ENCODE measurements at places on chromosomes 1 and 21.

DNA sequence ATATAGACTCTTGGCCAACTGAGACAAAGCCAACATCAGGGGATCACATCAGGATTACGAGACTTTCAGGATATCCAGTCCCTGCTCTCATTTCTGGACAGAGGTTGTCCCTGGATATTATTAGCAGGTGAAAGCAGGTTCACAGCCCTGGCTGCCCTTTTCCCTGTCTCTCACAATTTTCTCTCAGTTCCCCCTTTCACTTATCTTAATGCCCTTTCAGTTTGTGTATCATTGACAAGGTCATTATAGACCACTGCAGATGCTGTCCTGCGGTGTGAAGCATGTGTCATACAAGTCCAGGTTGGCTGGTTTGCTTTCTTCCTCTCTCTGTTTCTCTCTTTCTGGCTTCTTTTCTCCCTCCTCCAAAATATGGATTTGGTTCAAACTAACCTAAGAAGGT, 2.1 kb upstream of the KLHDC9 start:
- no peak for DNase-seq

GRCh38 chr1:211885747-211886522, 55.4 kb upstream of the LPGAT1 start:
- no peak for DNase-seq

- no peak for DNase-seq
These were observed 524.8 kb downstream of the PTPRC start for GRCh38 chr1:199163670-199164069.

DNA sequence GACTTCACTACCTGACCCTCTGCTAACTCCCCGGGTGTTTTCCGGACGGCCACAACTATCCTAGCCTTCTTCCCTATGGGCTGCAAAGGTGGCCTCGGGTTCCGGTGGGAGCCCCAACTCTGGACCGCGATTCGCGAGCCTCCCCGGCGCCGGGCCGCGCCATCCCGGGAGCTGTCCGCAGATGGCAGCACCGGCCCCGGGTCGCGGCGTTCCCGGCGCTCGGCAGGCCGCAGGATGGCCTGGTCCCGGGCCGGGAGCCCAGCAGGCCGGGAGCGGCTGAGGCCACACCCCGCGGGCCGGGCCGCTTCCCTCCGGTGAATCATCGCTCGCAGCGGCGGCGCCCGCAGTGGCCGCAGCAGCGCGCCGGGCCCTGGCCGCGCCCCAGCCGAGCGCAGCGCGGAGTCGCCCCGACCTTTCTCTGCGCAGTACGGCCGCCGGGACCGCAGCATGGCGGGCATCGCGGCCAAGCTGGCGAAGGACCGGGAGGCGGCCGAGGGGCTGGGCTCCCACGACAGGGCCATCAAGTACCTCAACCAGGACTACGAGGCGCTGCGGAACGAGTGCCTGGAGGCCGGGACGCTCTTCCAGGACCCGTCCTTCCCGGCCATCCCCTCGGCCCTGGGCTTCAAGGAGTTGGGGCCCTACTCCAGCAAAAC, at the start of gene CAPN2:
CAPN2 (plus strand) TSS at position 346 of the 656 bp plus-strand sequence; CDS start at position 448, 102 bp downstream.
- no peak for DNase-seq

DNA sequence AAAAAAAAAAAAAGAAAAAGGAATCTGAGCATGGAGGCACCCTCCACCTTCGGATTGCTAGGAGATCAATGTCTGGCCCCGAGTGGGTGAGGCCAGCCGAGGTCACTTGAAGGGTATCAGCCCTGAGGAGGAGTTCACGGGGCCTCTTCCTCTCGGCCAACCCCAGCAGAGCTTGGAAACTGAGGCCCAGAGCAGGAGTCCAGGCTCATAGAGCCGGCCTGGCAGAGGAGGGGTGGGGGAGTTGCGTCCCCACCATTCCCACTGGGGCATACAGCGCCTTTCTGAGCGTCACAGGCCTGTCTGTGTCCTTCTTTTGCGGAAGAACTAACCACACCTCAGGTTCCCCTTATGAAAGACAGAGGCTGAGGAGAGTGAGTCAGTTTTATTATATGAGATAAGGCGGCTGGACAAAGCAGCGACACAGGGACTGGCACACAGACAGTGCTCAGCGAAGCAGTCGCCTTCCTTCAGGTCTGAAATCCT, 17.1 kb upstream of the EPHA2 start:
- DNase-seq = no peak

DNA sequence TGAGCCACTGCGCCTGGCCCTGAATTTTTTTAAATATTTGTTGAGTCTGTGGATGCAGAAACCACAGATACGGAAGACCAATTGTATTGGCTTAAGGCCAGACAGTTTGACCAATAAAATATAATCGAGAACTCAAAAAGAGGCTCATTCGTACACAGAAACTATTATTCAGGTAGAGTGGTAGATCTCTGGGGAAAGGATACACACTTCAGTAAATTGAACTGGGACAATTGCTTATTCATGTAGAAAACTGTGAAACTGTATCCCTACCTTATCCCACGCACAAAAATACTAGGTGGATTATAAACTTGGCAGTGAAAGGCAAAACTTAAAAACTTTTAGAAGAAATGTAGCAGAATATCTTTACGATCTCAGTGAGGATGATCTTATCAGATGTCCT, 25.0 kb upstream of the SHE start:
- DNase-seq = no peak

DNA sequence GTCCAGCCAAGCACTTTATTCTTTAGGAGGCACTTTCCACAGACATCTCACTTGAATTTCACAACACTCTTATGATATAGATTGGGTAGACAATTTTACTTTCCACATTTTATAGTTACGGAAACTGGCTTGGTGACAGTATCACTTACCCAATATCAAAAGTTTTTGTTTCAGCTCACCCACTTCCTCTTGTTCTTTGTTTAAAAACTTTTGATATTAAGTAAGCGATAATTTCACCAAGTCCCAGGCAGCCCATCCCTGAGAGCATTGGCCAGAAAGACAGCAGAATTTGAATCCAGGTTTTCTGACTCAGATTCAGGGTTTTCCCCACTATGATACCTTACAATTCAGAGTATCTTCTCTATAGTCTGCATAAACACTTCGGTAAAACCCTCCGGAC, 60.0 kb downstream of the LRIG2 start:
- no peak for DNase-seq

- no peak for DNase-seq
These were observed 21.7 kb downstream of the ECE1 start for GRCh38 chr1:21268281-21269239.

DNA sequence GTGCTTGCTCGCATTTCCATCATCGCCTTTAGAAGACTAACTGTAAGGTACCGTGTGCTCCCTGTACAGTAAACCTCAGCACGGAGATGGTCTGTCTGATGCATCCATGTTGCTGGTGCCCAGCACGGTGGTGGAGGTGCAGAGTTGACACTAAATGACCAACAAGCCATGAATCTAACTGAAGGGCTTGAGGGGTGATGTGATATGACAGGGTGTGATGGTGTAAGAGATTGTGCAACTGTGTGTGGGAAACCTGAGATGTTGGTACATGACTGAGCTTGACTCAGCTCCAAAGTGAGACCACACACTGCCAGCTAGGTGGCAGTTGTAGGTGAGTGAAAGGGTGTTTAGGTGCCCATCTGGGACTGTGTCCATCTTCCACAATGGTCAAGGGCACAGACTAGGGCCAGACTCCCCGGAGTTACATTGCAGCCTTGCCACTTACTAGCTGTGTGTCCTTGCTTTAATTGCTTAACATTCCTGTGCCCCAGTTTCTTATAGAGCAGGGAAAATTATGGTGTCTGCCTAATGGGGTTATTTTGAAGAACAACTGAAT, 21.4 kb downstream of the SLC2A1 start:
- no peak for DNase-seq

- DNase-seq = peak; percentile 4
These were observed 558 bp downstream of the USP1 start for GRCh38 chr1:62437273-62437940.

DNA sequence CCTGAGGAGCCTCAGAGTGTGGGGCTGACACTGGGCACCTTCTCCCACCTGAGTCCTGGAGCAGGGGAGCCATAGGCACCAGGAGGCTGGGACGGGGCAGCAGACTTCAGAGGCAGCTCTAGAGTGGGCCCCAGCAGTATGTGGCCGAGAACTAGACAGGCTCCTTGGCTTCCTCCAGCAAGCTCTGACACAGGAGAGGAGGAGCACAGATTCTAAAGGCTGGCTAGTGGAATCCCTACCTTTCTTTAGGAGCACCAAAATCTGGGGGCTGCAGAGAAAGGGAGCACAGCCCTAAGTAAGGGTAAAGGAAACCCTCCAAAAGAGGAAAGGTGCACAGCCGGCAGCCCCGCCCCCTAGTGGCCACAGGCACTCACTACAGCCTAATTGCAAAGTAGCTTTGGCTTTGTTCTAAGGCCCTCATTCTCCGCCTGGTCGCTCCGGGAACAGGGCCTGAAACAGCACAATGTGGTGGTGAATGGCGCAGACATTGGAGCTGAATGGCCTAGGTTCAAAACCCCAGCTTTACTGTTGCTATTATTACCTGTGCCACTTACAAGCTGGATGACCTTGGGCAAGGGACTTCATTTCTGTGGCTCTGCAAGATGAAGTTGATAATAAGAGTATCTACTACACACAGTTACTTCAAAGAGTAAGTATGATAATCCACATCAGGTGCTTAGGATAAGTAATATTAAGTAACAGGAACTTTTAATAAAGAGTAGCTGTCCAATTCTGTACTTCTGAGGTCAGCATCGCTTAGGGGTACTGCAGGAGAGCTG, 8.8 kb upstream of the GUCA2A start:
- DNase-seq = peak; percentile 37

GRCh38 chr1:197399755-197400521, 131.9 kb downstream of the CRB1 start:
- DNase-seq = no peak

DNA sequence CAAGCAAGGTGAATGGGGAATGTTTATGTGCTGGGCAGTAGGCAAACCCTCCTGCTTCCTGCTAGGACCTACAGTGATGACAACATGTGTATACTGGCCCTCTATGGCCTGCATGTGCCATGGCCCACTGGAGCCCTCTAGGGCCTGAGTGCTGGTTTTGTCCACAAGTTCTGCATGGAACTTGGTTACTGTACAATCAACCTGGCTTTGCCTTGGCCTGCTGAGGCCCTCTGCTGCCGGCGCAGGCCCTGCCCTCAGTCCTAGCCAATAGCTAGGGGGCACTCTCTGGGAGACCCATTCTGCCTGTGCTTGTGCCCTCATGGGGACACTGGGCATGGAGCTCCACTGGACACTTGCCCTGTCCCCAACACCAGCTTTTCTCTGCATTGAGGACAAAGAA, 138.6 kb upstream of the NGF start:
- no peak for DNase-seq

DNA sequence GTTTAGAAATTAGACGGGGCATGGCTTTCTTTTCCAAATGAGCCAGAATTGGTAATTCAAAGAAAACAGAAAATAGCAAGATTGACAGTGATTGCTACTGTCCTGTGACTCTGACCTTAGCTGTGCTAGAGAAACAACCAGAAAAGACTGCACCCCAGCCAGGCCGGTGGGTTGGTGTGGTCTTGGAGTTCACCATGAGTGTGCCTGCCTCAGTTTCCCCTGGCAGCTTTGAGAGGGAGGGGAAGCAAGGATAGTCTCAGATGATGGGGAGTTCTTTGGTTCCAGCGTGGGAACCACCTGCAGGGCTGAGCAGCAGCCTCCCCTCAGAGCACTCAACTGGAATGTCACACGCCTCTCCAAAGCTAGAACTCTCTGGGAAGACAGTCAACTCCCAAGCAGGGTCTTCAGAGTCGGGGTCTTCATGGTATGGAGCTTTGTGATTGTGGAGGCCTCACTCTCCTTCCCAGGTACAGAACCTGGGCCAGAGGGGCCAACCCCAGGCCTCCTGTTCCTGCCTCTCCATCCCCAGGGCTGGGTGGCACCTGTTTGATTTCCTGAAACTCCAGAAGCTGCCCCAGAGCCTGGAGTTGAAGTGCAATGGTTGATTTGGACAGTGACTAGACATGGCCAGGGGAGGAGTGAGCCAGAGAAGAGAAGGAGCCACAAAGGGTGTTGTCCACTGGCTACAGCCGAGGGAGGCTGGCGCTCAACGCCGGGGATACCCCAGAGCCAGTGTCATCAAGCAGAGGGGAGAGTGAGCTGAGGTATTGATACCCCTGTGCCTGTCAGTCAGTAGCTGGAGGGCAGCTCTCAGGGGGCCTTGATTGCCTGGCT, 35.7 kb downstream of the SIM2 start:
- DNase-seq = no peak

DNA sequence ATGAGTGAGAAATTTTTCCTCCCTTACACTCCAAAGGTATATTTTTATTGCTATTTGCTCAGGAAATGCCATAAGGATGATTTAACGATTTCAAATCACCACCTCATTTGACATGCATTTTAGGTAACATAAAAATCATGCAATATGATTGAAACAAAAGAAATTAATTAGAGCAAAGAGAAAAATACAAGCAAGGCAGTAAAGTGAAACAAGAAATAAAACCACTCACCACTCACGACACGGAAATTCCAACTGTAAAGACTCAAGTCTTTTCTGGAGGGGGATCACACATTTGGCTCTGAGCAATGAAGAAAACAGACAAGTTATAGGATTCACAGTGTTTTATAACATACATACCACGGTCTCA, 86.8 kb upstream of the ARHGAP29 start:
- no peak for DNase-seq

DNA sequence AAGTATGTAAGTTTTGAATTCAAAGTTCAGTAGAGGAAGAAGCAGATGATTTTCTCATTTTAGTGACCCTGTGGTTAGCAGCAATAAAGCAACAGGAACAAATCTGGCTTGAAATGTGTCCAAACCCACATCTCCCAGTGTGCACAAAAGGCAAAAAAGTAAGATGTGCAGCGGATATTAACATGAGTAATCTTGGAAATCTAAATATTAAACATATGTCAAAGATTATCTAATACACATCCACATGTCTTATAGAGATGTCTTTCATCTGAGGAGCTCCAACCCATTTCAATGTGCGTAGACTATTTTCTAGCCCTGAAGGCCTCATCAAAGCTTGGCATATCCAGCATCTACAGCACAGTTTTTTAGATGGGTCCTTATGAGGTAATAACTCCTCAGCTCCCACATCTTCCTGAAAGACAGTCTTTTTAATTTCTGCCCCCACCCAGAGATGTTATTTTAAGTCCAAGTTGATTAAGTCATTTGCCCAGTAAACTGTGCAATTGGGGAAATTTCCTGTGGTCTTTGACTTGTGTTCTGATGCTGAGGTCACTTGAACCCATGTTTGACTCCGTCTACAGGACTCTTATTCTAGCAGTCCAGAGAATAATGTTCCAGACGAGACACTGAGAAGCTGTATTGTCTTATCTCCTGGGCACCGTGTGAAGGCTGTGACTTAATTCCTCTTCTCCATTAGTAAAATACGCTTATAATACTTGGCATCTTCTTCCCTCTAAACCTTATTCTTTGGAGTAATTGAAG, 73.7 kb downstream of the LMO4 start:
- DNase-seq = no peak
